ENCODE measurements at places on chromosomes 4 and X. TPM values are rescaled to one million over a fixed set of nuclear protein-coding genes. Genes with fewer than 3 reads are reported as not detected.

LINC00632 gene
- total RNA-seq, result not detected

SPON2 gene
- total RNA-seq, result 17.4 TPM

MTNR1A gene
- not detected for total RNA-seq

MAGEA6 gene
- total RNA-seq, result 0.97 TPM

PLK4 gene
- total RNA-seq, result 52.4 TPM
